ENCODE measurements at places on chromosomes 7 and 10.

DNA sequence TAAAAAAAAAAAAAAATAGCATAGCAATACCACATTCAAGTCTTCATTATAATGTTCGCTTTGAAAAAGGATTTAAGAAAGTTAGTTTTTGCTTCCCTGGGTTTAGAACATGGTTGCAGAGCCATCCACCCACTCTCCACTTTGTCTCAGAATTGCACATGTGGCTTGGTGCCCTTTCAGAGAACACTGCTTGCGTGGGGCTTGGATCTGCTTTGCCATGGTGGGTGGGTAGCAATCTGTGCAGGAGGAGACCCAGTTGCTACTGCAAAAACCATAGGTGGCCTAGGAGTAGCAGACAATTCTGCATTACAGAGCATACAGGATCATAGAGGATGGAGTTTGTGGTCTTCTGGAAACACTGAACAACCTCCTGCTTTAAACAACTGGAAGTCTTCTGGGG, 421.4 kb upstream of the CELF2 start:
- DNase-seq = no peak

DNA sequence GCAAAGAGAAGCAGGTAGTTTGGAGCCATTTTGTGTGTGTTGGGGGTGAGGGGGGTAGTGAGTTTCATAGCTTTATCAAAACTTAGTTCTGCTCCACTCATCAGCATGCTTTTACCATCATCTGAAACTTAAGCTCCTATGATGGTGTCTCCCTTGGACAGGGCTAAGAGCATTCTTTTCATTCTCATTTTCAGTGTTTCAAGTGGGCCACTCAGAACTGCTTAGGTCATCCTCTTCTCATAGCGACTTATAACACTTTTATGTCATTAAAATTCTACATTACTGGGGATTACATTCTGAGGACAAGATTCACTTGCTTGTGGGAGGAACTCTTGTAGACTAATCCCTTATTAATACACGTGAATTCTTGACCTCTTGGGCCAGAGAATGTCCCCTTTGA, 649.4 kb downstream of the SUGCT start:
- no peak for DNase-seq

DNA sequence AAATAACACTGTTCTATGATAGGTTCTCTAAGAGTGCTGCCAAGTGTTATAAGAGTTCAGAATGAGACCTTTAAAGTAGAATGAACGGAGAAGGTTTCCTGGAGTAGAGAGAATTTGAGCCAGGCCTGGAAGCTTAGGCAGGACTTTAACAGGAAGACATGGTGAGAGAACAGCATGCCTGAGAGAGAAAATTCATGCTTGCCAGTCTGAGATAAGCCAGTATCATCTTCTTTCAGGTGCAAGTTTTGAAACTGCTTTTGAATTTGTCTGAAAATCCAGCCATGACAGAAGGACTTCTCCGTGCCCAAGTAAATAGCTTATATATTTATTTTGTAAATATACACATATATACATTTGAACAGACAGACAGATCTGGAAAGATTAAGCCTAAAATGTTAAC, 22.1 kb downstream of the ARMC10 start:
- no peak for DNase-seq

DNA sequence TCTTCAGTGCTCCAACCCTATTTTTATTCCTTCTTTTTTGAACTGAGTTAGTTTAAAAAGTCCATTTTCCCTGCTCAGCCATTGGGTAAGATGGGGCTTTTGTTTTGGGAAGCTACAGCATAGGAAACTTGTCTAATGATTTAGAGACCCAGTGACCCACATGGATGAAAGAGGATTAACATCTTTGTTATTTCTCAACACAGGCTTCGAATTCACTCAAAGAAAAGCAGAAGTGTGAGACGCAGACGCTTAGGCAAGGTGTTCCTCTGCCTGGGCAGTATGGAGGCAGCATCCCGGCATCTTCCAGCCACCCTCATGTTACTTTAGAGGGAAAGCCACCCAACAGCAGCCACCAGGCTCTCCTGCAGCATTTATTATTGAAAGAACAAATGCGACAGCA, 152.0 kb downstream of the HDAC9 start:
- DNase-seq = no peak

DNA sequence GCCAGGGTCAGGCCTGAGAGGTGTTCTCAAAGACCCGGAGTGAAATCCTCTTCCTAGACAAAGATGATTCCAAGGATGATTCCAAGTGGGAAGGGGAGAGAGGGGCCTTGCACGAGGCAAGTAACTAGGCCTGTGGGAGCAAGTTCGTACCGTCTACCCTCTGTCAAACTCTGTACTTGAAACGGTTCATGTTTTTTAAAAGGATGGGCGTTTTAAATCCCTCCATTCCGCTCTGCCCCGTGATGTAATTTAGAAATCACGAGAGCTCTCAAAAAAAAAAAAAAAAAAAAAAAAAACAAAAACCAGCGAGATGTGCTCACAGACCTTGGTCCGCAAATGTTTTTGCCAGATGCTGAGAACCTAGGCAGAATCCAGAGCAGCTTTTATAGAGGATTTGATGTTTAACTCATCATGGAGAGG, 114.7 kb upstream of the CARD11 start:
- no peak for DNase-seq

GRCh38 chr10:29229258-29229705, 59.6 kb upstream of the LYZL1 start:
- no peak for DNase-seq

GRCh38 chr7:132500727-132501440, 75.4 kb downstream of the PLXNA4 start:
- DNase-seq = peak; percentile 86

GRCh38 chr7:39507866-39508551, 58.2 kb upstream of the YAE1 start:
- no peak for DNase-seq

DNA sequence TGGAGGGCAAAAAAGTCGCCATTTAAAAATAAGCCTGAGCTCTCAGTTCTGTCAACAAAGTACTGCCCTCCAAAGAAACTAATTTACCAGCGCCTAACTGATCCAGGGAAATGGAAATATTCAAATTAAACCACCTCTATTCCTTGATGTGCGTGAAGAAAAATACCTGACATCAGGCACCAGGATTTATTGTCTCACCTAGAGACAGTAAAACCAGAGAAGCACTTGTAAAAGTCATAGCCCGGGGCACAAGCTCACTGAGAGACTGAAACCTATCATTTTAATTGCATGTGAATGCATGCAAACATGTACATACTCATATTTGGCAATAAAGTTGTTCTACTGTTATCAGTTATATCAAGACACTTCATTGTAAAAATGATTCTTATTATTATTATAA, 147.3 kb upstream of the VSTM2A start:
- no peak for DNase-seq

DNA sequence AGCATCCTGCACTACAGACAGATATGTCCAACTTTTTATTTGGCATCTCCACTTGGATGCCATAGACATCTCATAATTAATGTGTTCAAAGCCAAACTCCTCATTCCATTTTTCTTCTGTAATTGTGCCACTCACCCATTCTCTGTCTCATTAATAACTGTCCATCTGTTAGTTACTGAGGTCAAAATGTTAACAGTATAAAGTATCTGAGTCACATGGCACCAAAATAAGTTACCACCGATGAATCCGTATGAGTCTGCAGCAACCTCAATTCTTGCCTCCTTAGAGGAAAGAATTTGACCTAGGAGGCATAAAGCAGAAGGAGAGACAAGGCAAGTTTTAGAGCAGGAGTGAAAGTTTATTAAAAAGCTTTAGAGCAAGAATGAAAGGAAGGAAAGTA, 16.5 kb upstream of the NT5C3A start:
- DNase-seq = no peak

- peak; percentile 97 for DNase-seq
Observed at GRCh38 chr10:98269435-98269912, 1.5 kb upstream of the LOXL4 start.

DNA sequence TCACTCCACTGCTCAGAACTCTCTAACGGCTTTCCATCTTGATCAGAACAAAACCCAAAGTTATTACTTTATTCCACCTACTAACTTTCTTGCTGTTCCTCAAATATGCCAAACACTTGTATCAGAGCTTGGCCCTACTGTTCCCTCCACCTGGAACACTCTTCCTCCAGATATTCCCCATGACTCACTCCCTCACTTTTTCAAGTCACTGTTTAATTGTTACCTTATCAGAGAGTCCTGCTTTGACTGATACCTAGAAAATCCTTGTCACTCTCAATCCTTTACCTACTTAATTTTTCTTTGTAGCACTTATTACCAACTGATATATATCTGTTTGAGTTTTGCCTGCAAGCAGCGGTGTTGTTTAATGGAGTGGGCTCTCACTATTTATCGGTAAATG, 5.6 kb upstream of the NFKB2 start:
- no peak for DNase-seq

GRCh38 chr7:4010061-4010605, 672.0 kb upstream of the FOXK1 start:
- DNase-seq = no peak

DNA sequence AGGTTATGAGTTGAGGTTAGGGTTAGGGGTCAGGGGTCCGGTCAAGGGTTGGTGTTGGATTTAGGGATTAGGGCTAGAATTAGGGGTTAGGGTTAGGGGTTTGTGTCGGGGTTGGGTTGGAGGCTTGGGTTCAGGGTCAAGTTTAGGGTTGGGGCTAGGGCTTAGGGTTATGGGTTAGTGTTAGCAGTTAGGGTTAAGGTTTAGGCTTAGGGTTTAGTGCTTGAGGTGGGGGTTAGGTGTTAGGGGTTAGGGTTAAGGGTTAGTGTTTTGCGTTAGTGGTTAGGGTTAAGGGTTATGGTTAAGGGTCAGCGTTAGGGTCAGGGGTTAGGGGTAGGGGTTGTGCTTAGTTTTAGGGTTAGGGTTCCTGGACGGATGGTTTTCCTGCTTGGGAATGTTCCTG, 1.7 kb upstream of the SYCE1 start:
- DNase-seq = no peak

DNA sequence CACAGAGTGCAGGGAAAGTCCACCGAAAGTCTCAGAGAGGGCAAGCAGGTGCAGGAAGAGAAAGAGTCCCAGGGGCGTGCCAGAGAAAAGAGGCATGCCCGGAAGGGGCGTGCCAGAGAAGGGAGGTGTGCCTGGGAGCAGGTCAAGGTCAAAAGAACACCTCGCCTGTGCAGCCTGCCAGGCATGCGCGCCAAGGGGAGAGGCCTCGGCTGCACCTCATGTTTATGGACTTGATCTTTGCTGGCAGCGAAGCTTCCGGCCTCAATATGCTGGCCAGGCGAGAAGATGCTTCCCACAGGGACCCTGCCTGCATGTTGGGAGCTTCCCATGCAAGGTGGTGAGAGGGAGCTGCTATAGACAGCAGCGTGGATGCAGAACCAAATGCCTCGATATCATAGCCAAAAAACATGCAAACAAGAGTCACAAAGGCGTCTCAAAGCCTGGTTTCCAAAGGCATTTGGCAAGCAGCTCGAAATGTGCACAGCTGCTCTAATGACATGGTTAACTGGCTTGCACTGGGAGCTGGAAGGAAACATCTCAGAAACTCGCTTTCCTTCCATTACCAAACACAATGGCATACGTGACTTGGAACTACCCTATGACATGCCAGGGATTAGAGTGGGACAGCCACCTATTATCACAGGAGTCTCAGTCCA, 192.5 kb upstream of the PPP2R2D start:
- DNase-seq = no peak

GRCh38 chr7:78787854-78788253, 665.6 kb downstream of the MAGI2 start:
- no peak for DNase-seq

GRCh38 chr10:78886129-78886528, 182.6 kb upstream of the ZMIZ1 start:
- DNase-seq = no peak

DNA sequence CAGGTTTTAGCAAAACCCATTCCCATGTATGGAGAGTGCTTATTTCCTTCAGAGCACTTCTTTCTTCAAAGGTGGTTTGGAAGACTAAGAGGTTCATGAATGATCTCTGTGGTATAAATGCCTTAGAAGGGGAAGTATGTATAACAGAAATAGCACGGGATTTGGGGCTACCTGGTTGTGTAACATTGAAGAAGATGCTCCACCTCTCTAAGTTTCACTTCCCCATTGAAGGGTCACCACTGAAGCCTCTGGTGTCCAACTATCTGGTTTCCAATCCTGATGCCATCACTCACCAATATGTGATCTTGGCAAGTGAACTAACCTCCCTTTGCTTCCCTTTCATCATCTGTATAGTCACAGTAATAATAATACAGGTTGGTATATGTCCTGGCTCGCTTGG, 37.2 kb downstream of the CYCS start:
- no peak for DNase-seq

DNA sequence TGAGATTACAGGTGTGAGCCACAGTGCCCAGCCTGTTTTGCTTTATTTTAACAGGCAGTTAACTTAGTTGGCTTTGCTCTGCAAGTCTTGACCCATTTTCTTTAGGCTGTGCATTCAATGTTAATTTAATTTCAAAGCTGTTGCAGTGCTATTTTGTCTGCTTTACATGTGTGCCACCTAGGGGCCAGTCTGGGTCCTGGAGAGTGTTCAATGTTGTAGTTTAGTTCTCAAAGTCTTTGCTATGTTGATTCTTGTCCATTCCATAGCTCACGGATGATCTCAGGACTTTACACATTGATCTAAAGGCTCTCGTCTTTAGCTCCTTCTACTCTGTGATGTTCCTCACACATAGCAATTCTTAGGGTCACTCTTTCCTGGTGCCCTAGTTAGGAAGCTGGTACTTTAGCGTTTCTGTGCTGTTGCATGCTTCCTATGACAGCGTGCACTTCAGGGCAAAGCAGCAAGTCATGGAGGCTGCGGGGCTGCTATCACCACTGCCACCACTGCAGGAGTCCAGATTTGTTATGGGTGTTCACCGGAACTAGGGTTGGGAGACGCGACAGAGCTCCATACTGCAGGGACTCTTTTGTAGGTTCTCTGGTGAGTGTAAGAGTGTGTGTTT, 16.4 kb upstream of the ABCA13 start:
- no peak for DNase-seq

DNA sequence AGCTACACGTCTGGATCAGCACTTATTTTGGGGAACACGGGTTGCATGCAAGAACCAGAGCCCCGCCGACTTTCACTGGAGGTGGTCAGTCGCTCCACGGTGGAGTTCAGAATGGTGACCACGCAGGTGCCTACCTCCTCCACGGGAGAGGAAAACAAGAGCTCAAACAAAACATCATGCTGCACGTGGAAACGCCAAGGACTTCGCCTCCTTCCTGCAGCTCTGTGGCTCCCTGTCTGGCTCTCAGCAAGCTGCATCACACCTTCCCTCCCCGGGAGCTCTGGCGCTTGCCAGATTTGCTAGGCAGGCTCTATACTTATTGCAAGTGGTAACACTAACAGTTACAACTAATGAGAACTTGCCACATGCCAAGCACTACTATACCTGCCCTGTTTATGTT, 26.0 kb downstream of the GSDME start:
- DNase-seq = no peak

- DNase-seq = peak; percentile 63
Observed at GRCh38 chr10:86596266-86596665, 58.1 kb upstream of the OPN4 start.

- DNase-seq = no peak
Observed at GRCh38 chr7:48563334-48563733, 361.0 kb upstream of the CDC14C start.

- DNase-seq = no peak
Observed at GRCh38 chr7:47539398-47540052, 42.4 kb downstream of the TNS3 start.
